Activated T-helper 1 cell treated with Interleukin-2 at 50 U/mL for 16 hours (primary cell): ENCODE measurements at places on chromosomes 1 and 21.

- no peak for DNase-seq
Observed at GRCh38 chr1:234530672-234531071, 51.7 kb upstream of the TARBP1 start.

GRCh38 chr1:225877580-225877979 is 4.6 kb downstream of the TMEM63A start:
- DNase-seq: no peak

DNA sequence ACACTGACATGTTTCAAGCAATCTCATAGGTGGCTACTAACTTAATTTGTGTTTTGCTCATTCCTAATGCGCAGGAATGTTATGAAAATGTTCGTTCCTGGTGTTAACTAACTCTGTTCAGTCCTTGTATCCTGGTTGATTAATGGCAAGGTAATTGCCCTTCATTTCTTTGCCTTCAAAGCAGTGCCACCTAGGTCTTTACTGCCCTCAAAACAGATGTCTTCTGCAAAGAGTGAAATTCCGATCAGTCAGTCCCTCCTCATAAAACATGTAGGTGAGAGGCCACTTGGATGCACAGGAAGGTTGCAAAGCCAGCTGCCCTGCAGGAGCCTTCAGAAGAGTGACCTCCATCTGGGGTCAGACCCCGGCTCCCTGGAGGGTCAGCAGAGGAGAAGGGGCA is 179.4 kb downstream of the KIF26B start:
- DNase-seq: no peak

DNA sequence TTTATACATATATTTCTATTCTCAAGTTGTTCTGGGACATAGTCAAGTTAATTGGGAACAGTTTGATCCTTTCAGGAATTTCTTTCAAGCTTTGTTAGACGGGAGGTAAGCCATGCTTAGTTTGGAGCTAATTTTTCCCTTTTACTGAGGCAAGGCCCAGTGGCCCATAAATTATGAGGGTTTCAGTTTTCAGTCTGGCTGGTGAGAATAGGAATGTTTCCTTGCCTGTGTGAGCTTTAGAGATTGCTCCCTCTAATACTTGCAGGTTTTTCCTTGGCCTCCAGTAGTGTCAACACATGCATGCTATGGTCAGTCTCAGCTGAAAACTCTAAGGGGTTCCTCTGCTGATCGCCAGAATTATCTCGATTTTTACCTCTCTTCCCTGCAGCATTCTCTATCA is 14.1 kb upstream of the PHGDH start:
- no peak for DNase-seq

- no peak for DNase-seq
Observed at GRCh38 chr1:181131255-181131941, 42.9 kb downstream of the IER5 start.

GRCh38 chr1:199202331-199202730 is 563.5 kb downstream of the PTPRC start:
- DNase-seq: no peak

DNA sequence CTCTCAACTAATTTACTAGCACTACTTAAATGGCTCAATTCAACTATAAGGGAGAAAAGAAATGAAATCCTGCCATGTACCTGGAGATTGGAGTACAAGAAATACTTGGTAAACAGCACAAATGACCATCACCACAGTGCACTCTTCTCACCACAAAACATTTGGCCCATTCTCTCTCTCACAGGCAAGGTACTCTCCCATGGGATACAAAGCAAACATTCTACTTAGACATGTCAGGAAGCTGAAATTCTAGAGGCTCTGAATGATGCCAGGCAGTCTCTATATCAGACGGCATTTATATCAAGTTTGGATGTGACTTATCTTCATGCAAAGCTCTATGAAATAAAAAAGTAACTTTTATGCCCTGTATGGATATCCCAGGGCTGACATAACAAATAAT is 72.5 kb downstream of the DPT start:
- no peak for DNase-seq
